Activated CD8-positive, alpha-beta memory T cell treated with anti-CD3 and anti-CD28 coated beads for 1 hour (primary cell): ENCODE measurements at places on chromosomes 3 and 15.

GRCh38 chr15:36831904-36832287 is 252.5 kb downstream of the CDIN1 start:
- DNase-seq: no peak

DNA sequence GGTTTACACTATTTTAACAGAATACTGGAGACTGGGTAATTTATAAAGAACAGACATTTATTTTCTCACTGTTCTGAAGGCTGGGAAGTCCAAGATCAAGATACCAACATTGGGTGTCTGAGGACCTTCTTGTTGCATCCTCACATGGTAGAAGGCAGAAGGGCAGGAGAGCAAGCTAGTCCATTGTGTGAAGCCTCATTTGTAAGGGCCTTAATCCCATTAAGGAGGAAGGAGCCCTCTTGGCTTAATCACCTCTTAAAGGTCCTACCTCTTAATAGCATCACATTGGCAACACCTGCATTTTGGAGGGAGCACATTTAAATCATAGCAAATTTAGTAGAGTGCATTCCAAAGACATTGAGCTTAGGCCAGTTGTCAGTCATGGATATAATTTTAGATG is 26.2 kb downstream of the UBE2Q2 start:
- DNase-seq: no peak

DNA sequence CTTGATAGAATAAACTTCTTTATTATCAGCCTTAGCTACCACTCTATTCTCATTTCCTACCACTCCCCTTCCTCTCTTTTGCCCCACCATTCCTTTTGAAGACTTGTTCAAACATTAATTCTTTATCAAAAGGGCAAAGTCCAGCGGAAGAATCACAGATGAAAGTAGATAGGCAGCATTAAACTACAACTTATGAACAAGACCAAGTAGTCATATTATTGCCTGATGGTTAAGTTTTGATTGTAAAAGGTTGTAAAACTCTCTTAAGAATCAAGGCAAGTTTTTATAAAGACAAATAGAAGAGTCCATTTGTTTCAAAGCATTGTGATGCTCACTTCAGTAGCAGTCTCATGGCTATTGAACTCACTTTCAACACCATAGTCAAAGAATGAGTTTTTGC is 22.4 kb upstream of the TGFBR2 start:
- no peak for DNase-seq

- no peak for DNase-seq
These were observed 493.0 kb upstream of the NR2F2 start for GRCh38 chr15:95837341-95838004.

DNA sequence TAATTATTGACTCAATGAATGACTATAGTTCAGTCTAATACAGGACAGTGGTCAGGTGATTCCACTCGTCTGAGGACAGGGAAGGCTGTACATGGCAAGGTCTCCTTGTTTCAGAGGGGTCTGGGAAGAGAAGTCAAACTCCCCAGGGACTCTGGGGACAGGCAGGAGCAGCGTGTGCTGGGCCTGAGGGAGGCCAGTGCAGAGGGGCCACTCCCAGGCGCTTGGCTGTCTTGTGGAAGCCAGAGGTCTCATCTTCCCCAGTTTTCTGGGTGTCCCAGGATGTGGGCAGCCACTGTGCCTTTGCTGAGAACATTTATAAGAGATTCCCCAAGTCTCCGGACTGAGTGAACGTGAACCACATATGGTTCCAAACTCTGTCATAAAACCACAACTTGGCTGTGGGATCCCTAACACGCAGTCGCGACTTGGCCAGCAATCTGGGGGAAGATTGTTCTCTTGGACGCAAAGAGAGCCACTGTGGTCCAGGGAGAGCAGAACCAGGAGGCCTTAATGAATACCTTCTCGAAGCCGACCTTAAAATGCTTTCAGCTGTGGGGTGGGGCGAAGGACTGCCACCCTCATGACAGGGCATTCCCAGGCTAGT is 30.4 kb downstream of the BHLHE40 start:
- no peak for DNase-seq

DNA sequence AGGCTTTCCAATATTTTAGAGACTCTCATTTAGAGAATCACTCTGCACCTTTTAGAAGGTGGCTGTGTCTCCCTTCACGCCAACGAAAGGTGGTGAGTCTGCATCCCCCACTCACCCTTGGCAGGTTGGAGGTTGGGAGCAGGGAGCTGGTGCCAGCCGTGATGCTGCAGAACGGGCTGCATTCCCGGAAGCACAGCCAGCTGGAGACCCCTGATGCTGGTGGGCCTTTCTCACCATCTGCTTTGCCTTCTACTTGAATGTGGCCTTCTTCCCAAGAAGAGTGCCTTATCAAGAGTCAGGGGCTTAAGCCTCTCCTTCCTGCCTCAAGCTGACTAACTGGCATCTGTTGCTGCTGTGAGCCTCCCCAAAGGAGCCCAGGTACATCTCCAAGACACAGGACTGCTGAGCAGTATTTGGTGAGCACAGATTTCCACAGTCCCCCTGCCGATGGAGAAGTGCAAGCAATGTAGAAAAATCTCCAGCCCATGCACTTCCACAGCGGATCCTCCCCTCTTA is 17.7 kb upstream of the HEG1 start:
- DNase-seq: no peak

DNA sequence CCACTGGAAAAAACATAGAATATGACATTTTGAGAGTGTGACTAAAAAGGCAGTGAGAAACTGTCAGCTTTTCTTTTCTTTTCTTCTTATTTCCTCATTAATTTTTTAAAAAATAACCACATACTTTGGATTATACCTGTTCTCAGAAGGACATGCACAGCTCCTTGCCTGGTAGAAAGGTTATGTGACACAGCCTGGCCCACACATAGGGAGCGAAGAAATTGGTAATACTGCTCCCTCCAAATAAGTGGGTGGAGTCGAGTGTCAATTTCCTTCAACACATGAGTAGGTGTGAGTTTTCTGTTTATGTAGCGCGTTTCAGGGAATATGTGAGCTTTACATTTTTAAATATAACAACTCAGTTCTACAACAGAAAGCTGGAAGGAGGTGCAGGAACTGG is 28.9 kb upstream of the RAD18 start:
- DNase-seq: no peak

- no peak for DNase-seq
These were observed 14.3 kb upstream of the CCNL1 start for GRCh38 chr3:157174290-157174648.

DNA sequence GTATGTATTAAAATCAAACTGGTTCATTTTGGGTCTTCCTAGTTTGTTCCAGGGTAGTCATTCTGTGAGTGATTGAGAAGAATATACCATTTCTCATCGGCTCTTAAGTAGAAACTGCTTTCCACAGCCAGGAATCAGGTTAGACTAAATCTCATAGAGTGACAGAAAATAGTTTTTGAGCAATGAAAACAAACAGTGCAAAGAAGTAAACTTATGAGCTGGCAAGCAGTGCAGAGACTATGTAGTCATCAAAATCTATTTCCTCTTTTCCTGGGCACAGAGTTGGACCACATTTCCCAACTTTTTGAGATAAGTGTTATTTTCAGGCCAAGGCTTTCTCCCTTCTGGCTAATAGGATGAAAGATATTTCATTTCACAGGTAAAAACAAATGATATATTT is 66.5 kb downstream of the UBE3A start:
- DNase-seq: no peak

- DNase-seq: no peak
These were observed 253.0 kb upstream of the P2RY1 start for GRCh38 chr3:152581951-152582350.

DNA sequence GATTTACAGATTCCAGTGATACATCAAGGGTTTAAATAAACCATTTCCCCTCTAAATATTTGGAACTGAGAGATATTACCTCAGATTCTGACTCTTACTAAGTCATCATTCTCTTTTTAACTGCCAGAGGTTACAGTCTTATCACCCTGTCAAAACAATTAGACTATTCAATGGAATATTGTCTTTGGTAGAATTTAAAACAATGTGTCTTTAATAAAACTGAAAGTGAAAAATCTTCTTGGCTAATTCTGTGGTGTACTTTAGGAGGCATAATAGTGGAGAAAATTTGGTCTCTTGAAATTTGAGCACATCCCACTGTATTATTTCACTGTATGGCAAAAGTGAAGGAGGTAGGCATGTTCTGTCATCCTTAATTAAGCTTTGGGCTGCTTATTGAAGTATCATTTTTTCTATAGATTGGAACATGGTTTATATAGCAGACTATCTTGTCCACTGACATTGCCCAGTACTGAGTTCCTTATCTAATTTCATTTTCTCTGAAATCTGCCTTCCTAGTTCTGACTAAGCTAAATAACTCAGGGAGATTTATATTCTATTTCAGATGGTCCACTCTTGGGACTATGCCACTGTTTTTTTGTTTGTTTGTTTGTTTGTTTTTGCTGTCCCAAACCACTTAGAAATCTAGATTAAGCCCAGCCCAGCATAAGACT is 48.0 kb upstream of the UTS2B start:
- DNase-seq: no peak

GRCh38 chr3:107085261-107085660 is 292.0 kb upstream of the CCDC54 start:
- no peak for DNase-seq

- DNase-seq: no peak
These were observed 23.7 kb downstream of the ATRIP start for GRCh38 chr3:48470286-48470685.

- no peak for DNase-seq
These were observed 806.9 kb downstream of the GRM7 start for GRCh38 chr3:7667774-7668173.

- DNase-seq: peak; percentile 63
These were observed 31.3 kb upstream of the TCF12 start for GRCh38 chr15:56886932-56887781.

GRCh38 chr3:144341471-144341870 is 369.8 kb downstream of the DIPK2A start:
- DNase-seq: no peak

DNA sequence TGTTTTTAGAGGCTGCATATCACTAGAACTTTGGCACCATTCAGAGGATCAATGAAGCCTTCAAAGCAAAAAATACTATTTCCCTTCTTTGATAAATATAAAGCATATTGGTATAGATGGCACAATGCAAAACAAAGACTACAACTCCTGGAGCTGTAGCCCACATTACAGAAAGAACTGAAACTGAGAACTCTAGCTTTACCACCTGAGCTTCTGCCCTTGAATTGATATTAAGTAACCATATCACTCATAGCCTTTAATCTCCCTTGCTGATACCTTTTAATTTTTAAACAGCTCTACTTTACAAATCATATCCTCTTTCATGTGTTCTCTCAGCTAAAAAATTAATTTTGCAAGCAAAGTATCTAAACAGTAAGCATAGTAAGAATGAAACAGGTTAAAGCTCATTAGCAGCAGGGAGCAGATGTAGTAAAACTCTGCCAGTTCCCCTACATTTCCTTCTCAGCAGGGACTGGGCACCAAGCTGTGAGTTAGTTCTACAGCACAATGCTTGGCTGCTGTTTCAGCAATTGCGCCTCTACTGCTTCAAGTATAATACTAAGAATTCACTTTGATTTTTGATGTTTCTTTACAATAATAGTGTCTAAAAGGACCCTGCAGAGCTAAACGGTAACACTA is 97.9 kb upstream of the NANOGP8 start:
- no peak for DNase-seq

DNA sequence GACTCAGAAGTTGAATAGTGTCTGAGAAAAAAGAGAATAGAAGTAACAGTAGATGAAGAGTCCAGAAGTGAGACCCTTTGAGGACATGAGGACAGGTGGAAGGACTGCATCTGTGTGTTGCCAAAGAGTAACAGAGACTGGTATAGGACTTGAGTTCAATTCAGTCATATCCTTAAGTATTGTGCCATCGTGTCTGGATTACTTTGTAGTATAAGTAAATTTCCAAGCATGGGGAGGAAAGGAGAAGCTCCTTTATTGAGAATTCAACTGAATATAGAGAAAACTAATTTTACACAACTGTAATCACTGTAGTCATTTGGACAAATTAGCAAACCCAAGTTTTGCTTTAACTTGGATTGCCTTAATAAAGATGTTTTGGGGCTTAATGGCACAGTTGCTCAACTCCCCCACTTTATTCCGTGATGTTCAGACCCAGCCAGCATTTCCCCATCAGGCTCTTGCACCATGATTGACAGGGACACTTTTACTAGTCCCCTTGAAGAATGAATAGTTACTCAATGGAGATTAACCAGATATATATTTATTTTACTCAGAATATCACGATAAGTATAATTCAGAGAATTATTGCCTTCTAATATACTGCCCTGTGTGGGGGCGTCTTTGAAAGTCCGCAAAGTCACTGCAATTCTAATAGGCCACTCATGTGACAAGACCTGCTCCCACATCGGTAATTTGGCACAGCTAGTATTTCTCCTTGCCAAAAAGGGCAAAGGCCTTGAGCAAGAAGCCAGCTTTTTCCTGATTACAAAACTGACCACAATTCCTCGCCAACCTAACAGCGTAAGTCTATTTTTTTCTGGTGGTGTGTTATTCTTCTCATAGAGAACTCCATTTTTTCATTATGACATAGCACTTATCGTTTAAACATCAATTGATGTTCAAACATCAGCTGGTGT is 61.3 kb downstream of the PPARG start:
- DNase-seq: no peak

- DNase-seq: no peak
These were observed 72.0 kb upstream of the GLCE start for GRCh38 chr15:69088300-69088965.

GRCh38 chr3:190306513-190307163 is 15.6 kb downstream of the CLDN1 start:
- DNase-seq: no peak

GRCh38 chr3:65578861-65579260 is 459.9 kb downstream of the MAGI1 start:
- no peak for DNase-seq

DNA sequence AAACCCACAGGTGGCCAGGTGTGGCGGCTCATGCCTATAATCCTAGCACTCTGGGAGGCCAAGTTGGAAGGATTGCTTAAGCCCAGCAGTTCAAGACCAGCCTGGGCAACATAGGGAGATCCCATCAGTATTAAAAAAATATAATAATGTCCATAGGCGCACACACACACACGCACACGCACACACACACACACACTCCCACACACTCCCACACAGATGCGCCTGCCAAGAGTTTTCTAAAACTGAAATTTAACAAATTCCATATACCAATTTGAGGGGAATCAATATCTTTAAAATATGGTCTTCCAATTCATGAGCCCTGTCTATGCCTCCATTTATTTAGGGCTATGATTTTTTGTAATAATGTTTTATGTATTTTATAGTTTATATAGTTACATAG is 17.0 kb downstream of the SHISA5 start:
- DNase-seq: no peak
